ENCODE measurements at places on chromosomes 4 and X.

- peak; percentile 66 for DNase-seq
Observed at GRCh38 chr4:92791871-92792440, 488.2 kb downstream of the GRID2 start.

DNA sequence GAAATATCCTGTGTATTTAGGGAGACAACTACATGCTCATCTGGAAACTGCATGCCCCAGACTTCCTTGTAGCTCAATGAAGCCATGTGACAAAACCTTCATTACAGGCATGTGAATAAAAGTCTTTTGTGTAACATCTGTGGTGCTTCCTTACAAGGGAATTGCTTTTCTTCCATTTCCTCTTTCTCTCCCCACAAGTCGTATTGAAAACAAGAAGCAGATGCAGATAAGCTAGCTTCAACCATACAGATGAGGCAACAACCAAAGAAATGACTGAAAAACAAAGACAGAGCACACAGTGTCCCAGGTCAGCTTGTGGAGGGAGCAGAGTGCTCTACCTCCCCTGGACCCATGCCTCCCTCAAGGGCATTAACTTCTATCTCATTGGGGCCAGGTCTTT, 115.8 kb upstream of the INPP4B start:
- no peak for DNase-seq

DNA sequence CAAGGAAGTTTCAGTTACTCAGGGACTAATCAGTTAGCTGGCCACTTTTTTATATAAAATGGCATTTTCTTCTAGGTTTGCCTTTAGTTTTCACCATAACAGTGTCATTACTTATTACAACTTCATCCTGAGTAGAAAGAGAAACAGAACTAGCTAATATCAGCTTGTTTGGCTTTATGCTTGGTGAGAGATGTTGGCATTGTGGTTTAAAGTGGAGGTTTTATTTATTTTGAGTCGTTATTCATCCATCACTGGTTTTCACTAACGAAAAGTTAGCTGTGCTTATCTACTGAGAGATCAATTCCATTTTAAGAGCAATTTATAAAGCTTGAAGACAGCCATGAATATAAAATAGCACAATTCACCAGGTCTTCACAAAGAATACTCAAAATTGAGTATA, 714.5 kb downstream of the GRID2 start:
- DNase-seq: no peak

DNA sequence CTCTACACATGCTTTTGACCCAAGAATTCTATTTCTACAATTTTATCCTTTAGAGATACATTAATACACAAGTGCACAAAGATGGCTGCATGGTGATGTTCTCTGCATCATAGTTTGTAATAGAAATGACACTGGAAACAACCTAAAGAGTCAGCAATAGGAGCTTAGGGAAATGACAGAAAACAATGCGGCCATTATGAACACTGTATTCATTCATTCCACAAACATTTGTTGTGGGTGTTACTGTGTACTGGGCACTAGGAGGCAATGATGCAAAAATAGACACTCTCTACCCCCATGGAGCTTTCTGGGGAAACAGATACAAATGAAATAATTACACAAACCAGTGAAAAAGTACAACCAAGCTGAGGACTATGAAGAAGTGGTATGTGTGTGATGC, 32.0 kb downstream of the IDS start:
- no peak for DNase-seq

- DNase-seq: no peak
Observed at GRCh38 chr4:15510961-15511360, 41.3 kb downstream of the CC2D2A start.

All from endothelial cell of umbilical vein (primary cell).